ENCODE measurements at places on chromosomes 7 and 10.

DNA sequence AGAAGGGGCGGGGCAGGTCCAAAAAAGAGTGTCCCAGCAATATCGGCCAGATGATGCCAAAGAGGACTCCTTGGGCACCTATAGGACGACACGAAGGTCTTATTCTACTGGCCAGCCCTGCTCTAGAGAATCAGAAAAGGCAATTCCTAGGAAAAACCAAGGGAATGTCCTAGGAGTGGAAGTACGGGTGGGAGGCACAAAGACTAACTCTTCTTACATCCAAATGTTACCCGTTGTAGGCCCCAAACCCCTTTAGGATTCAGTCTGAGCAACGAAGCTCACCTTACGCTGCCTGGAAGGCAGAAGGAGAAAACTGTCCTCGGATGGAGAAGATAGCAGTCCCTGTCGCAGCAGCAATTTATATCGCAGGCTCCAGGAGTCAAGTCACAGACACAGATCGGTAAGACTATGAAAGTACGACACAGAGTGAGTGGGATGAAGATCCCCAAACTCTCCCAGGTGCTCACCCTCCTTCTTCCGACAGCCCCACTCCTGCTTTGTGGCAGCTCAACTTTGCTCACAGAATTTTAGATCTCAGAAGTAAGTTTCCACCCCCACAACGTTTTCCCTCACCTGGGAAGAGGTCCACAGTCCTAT is 558 bp downstream of the TCTN3 start:
- DNase-seq: no peak

- DNase-seq: no peak
Observed at GRCh38 chr7:3151784-3152183, 108.1 kb upstream of the CARD11 start.

DNA sequence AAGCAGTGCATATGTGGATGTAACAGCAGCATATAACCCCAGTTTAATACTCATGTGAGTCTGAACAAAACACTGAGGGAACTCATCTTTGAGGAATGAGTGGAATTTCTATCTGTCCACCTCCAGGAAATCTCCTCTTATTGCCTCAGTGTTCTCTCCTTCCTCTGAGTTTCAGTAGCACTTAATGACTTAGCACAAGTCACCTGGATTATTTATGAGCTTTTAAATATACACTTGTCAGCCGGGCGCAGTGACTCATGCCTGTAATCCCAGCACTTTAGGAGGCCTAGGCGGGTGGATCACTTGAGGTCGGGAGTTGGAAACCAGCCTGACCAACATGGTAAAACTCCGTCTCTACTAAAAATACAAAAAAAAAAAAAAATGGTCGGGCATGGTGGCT is 4.3 kb downstream of the LRRC20 start:
- no peak for DNase-seq

GRCh38 chr10:122113161-122113944 is 124.4 kb downstream of the TACC2 start:
- DNase-seq: no peak

DNA sequence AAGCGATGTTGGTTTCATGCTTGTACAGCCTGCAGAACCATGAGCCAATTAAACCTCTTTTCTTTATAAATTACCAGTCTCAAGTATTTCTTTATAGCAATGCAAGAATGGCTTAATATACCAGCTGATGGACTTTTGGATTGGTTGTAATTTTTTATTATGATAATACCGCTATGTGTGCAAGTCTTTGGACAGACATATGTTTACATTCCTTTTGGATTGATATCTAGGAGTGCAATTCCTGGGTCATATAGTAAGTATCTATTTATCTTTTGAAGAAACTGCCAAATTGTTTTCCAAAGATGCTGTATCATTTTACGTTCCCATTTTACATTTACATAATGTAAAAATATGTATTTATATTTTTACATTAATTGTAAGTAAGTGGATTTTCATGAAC is 81.2 kb upstream of the PIP4K2A start:
- no peak for DNase-seq

GRCh38 chr7:1028775-1029636 is 15.3 kb upstream of the GPR146 start:
- DNase-seq: peak; percentile 58

- DNase-seq: no peak
Observed at GRCh38 chr10:120480848-120481247, 23.8 kb downstream of the PLPP4 start.

GRCh38 chr10:45582386-45582781 is 90.2 kb downstream of the ZFAND4 start:
- no peak for DNase-seq

GRCh38 chr10:72557362-72557761 is 68.5 kb downstream of the MICU1 start:
- DNase-seq: no peak

- DNase-seq: no peak
Observed at GRCh38 chr10:125882596-125882995, 1.5 kb upstream of the DHX32 start.

DNA sequence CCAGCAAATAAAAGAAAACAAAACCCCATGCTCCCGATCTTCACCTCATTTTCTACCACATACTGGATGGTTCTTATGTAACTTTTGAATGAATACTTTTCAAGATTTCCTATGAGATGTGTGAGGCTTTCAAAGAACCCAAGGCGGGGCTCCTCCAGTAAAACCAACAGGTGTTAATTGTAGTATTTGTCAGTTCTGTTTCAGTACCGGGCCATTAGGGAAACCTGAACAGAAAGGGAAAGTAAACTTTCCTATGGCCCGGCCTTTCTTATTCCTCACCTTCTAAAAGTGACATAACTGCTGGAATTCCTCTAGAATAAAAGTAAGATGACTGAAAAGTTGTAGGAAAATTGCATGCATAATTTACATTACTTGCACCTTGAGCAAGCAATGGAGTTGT is 672.9 kb downstream of the MAGI2 start:
- DNase-seq: no peak

DNA sequence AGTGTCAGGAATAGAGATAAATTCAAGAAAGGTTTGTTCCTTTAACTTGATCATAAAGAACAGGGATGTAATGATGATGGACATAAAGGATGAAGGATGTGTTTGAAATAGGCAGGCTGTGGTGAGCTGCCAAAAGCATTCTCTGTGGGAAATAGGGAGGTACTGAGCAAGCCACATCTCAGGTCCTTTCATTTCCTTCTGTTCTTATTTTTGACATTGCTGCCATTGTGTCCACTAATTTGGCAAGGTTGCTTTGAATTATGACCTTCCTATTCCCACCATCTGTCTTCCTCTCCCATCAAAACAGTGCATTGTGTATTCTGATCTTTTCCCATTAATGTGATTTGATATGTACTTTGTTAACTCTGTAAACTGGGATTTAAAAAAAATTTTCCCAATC is 9.4 kb downstream of the SCRN1 start:
- no peak for DNase-seq

GRCh38 chr10:14837003-14837756 is 657 bp downstream of the CDNF start:
- DNase-seq: no peak

GRCh38 chr7:17947620-17948019 is 7.3 kb upstream of the SNX13 start:
- no peak for DNase-seq

DNA sequence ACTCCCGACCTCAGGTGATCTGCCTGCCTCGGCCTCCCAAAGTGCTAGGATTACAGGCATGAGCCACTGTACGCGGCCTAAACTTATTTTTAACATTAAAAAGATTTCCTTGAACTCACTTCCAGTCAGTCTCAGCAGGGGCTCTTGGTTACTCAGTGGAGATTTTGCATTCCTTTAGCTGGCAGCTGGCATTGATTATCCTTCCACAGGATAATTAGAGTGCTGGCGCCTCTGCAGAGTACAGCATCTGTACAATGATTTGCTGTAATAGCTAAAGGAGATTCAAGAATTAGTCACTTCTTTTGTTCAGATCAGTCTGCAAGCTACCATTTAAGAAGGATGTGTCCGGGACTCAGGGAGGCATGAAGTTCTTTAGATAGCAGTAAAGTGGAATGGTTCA is 125.0 kb upstream of the NPY start:
- no peak for DNase-seq

DNA sequence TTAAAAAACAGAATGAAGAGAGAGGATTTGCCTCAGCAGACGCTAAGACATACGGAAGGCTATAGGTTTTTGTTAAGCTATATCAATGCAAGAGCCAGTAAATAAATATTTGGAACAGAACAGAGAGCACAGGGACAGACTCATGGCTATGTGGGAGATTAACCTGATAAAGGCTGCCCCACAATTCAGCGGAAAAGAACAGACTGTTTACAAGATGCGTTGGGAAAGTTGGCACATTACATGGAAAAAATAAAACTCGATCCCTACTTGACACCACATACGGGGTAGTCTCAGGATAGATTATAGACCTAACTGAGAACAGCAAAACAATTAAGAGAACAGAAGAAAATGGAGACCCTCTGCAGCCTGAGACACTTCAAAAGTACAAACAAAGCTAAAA is 10.8 kb downstream of the KCNH2 start:
- DNase-seq: no peak

GRCh38 chr7:112748381-112748780 is 41.8 kb downstream of the TMEM168 start:
- no peak for DNase-seq

DNA sequence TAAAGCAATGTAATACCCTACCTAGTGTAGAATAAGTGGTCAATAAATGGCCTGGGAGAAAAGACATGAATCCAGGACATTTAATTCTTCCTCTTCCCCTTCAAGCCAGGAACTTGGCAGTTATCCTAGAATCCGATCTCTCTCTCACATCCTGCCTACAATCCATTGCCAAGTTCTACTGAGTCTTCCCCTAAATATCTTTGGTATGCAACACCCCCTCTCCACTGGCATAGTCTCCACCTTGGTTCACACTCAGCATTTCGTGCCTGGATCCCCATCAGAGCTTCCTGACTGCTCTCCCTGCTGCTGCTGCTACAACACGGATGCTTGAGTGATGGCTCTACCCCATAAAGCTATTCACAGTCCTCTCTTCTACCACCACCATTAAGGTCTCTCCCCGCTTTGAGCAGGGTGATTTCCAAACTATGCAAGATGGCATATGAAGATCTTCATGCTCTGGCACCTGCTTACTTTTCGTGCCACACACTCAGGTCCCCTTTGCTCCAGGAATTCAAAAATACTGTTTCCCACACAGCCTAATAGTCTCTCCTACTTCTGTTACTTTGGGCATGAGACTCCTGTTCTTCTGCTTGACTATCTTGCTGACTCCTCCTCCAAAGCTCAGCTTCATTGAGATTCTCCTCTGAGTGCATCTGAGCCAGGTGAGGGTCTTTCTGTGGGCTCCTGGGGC is 4.8 kb downstream of the ANK3 start:
- DNase-seq: no peak

DNA sequence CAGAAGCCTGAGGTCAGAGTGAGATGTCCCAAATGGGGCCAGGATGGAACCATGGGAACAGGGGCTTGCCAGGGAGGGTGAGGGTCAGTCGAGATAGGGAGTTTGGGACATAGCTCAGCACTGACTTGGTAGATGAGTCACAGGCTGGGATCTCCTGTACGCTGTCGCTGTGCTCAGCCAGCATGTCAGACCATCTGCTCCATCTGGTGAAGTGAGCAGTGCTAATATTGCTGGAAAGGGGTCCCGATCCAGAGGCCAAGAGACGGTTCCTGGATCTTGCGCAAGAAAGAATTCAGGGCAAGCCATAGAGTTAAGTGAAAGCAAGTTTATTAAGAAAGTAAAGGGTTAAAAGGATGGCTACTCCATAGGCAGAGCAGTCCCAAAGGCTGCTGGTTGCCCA is 505.6 kb downstream of the GALNT17 start:
- DNase-seq: no peak
